NCI-H1092 (cell line): ENCODE measurements at places on chromosomes 5 and 9.

GRCh38 chr9:3777137-3777536 lies 251.3 kb upstream of the RFX3 start:
- no peak for DNase-seq

DNA sequence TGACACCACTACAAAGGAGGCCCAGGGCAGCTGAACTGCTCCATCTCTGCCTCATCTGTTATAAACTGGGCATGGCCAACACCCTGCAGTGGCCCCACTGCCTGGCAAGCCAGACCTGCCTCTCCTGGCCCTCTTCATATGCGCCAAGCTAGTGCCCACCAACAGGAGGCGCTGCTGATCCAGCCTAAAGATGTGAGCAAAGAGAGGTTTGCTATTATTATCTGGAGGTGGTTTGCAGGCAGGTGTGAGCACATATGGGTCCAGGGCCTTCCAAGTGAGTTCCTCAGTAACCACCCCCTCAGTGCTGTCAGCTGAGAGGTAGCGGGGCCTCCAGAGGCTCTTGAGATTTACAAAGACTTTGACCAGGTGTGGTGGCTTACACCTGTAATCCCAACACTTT lies 232.2 kb downstream of the SYK start:
- no peak for DNase-seq

GRCh38 chr5:174837919-174838902 lies 113.8 kb downstream of the MSX2 start:
- no peak for DNase-seq

- DNase-seq: no peak
Observed at GRCh38 chr5:155408465-155408864, 394.9 kb downstream of the KIF4B start.

DNA sequence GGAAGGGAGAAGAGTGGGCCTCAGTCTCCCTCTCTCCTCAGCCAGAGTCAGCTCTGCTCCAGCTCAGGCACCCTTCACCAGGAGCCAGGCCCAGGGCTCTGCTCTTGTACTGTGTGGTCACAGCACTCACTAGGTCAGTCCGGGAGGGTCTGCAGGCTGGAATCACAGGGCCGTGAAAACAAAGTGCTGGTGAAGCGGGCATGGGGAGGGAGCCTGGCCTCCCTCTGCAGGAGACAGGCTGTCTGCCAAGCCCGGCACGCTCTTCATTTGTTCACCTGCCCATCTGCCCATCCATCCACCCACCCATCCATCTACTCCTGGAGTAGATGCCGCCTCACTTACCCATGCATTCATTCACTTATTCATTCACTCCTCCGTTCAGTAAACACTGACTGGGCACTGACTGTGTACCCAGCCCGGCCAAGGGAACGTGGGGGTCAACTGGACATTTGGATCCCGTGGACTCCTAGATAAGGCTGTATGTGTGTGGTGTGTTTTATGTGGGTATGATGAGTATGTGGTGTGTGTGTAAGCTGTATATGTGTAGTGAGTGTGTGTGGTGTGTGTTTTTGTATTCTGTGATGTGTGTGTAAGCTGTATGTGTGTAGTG lies 3.6 kb downstream of the SPAAR start:
- no peak for DNase-seq

DNA sequence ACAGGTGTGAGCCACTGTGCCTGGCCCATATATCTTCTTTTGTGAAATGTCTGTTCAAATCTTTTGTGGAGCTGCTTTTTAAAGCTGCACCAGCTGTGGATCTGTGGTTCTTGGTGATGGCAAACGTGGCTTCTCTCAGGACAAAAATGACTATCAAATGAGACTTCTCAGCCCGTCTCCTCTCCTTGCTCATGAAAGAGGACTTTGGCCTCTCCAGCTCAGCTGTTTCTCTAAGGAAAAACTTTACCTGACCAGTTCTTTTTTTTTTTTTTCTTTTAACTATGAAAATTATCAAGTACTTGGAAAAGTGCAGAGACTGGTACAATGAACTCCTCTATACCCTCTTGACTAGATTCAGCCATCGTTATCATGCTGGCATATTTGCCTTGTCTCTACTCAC lies 44.8 kb downstream of the RALGPS1 start:
- DNase-seq: no peak

DNA sequence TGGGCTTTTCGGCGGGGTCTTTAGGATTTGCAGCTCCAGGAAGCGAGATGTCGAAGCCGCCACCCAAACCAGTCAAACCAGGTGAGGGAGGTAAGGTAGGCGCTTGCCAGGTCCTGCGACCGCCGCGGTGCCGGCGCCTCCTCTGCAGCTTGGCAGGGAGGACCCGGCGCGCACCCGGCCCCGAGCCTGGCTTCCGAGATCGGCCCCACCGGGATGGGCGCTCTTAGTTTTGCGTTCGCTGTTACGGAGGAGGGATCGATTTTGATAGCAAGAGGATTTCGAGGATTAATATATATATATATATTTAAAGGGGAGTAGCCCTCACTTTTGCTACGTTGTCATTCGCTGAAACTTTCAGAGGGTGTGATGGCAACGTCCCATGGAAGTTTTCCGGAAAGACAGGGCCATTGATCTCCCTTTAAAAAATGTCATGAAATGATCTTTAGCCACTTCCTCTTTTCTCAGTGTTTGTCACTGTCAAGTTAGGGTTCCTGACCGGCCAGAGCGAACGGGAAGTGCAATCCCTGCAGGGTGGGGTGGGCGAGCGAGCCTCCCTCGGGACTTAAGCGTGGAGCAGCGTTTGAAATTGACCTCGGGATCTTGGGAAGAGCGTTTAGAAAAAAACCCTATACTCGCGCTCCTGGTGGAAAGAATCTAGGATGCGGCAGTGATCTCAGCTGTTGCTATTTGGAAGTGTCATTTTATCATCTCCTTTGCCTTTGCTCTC lies 495 bp downstream of the OSTF1 start:
- DNase-seq: peak; percentile 23

DNA sequence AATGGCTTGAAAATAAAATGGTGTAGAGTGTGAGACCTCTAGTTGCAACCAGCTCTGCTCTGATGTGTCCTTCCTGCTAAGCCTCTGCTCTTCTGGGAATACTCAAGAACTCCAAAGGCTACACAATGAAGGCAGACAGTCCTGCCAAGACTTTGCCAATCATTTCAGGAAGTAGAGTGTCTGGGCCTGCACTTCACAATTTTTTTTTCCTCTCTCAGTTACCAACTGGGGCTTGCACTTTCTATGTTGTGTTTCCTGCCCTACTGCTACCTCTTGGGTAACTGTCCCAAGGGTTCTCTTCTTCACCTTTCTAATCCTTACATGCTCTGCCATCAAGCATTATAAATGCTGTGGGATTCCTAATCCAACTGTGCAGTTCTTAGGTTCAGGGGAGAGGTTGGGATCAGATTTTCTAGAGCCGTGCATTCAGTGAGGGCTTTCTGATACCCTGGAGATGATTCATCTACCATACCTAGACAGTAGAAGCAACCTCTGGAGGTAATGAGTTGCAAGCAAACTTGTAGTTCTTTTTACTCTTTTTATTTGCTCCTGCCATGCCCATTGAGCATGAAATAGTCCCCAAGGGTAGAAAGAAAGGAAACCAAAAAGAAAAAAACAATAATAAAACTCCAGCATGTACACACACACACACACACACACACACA lies 365.9 kb downstream of the MLLT3 start:
- DNase-seq: no peak

DNA sequence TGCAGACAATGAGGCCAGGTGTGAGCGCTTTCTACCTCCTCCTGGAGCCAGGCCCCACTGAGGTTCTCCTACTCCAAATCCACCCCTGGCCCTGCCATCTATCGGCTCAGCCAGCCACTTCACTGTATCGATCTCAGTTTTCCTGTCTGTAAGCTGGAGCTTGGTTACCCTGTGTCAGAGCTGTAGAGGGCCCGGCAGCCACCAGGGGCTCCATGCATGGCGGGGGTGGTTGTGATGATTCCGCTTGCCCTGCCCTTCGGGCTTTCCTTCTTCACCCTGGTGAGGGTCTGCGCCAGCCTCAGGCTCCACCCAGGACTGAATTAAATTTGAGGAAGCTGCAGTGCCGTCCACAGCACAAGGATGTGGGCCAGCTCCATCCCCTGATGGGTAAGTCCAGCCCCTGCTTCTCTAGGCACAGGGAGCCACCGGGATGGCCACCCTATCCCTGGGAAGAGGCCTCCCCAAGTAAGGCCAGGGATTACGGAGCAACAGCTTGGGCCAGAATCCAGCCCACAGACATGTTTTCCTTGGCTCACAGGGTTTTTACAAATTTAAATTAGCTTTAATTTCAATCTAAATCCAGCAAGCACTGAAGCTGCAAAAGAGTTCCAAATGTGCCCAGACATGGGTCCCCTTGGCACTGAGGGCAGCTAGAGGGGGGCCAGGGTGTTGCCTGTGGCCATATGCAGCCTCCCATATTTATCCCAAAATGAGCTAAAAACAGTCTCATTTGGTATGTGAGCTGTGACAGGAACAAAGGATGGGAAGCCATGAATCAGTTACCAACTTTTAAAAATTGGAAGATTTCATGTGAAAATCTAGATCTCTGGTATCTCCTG lies 89.1 kb upstream of the FBXW11 start:
- DNase-seq: no peak

GRCh38 chr5:7825630-7826029 lies 25.3 kb downstream of the CFAP90 start:
- no peak for DNase-seq

DNA sequence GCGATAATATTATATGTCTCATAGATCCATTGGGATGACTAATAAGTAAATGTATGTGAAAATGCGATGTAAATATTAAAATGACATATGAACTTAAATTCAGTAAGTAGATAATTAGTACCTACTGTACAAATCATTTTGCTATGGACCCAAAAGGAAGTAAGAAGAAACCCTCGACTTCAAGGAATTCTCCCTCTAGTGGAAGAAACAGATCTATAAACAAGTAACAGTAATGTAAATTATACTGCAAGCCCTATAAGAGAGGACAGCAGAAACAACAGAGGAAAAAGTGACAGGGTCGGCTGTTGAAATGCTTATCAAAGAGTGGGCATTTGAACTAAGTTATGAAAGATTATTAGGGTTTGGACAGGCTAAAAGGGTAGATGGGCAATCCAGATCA lies 320.3 kb downstream of the DMAC1 start:
- DNase-seq: no peak

DNA sequence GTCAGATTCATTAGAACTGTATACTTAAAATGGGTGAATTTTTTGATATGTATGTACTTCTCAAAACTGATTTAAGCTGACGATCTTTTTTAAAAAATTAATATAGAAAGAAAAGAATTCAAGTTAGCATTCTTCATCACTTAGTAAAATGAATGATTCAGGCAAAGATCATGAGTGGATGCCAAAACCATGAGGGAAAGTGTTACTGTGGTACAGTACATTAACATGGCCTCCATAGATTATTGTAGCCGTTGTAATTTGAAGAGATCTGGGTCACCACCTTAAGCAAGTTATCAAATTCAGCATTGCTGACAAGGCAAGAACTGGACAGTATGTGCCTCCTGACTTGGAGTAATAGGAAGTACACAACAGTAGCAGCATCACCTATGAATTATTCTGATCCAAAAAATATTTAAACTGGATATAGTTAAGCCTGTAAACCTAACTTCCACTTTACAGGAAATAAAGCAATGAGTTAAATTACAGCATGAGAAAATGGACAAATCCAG lies 29.7 kb downstream of the C9orf85 start:
- DNase-seq: no peak

DNA sequence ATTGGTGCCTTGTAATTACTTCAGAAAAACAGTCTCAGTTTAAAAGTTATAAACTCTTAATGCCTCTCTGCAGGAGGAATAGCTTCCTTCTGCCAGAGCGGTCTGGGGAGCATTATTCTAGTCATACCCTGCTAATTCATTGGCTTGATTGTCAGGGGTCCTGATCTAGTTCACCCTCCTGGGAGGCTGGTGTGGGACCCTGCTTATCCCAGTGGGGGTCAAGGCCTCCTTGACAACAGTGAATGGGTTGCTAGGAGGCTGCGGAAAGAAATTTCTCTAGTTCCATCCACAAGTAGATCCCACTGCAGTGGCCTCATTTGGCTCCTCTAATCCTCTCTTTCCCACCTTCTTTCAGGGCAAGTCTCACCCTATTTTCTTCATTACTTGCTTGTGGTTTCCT lies 105.7 kb downstream of the TMC1 start:
- DNase-seq: no peak

DNA sequence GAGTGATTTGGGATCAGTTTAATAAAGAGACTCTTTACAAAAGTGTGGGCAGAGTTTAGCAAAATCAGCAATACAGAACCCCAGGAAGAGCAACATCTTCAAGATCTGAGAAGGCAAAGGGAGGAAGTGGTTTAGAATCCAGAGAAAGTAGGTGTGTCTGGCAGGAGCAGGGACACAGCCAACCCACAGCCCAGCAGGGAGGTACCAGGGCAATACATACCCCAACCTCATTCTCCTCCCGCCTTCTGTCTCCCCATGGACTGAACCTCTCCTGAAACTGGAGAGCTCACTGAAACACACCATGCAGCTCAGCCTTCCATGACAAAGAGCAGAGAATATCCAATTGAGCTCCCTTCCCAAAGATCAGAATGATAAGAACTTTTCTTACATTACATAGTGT lies 283.4 kb downstream of the PRELID2 start:
- DNase-seq: no peak

GRCh38 chr5:994821-995220 lies 13.8 kb upstream of the NKD2 start:
- DNase-seq: no peak

DNA sequence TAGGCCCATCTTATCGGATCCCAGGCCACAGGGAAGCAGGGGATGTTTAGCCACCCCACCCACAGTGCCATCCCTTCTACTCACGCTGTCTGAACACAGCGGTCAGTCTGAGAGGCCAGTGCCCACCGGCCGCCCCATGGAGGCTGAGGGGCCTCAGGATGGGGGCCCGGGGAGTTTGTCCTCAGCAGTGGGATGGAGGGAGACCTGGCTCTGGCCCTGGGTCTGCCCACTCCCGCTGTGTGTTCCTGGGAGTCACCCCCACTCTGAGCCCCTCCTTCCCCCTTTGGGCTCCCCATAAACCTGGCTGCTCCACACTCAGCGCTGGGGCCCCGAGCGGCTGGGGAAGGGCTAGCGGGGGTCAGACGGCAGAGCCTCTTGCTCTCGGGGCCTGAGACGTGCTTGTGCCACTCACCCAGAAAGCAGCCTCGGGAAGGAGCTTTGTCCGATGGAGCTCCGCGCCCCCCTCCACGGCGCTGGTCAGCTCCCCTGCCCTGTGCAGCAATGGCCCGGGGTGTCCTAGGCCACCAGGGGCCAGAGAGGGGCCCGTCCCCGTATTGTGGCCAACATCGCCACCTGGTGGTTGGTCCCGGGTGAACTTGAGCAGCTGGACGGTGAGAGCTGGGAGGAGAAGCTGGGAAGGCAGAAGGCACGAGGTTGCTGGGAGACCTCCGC lies 10.9 kb upstream of the LAMC3 start:
- peak; percentile 25 for DNase-seq

DNA sequence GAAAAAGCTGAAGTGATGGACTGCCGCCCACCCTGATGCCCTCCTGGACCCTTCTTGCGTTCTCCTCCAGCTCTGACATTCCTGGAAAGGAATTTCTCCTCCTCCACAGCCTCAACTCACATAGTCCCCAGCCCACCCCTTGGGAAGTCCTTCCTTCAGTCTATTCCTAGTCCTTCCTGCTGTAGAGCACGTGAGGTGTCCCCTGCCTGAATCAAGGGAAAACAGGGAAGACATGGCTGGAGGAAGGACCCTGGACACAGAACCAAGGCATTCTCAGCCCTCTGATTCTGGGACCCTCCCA lies 3.7 kb downstream of the ARID3C start:
- DNase-seq: no peak
